ENCODE measurements at places on chromosomes 7 and 10. TPM values are rescaled to one million over a fixed set of nuclear protein-coding genes. Genes with fewer than 3 reads are reported as not detected.
A peak's percentile ranks its signal among the peaks of the same experiment; 100 is the strongest.

DTX2 gene
- 15.6 TPM for polyA plus RNA-seq

GRCh38 chr7:137074391-137075030, 206.1 kb downstream of the CHRM2 start:
- H3K27ac ChIP-seq = no peak overlapping the region
- no peak for DNase-seq
- H3K4me3 ChIP-seq = no peak overlapping the region
- no peaks in the 10 kb centered on the region for H3K4me1 ChIP-seq
- H3K27me3 ChIP-seq = no peaks in the 10 kb centered on the region

DNA sequence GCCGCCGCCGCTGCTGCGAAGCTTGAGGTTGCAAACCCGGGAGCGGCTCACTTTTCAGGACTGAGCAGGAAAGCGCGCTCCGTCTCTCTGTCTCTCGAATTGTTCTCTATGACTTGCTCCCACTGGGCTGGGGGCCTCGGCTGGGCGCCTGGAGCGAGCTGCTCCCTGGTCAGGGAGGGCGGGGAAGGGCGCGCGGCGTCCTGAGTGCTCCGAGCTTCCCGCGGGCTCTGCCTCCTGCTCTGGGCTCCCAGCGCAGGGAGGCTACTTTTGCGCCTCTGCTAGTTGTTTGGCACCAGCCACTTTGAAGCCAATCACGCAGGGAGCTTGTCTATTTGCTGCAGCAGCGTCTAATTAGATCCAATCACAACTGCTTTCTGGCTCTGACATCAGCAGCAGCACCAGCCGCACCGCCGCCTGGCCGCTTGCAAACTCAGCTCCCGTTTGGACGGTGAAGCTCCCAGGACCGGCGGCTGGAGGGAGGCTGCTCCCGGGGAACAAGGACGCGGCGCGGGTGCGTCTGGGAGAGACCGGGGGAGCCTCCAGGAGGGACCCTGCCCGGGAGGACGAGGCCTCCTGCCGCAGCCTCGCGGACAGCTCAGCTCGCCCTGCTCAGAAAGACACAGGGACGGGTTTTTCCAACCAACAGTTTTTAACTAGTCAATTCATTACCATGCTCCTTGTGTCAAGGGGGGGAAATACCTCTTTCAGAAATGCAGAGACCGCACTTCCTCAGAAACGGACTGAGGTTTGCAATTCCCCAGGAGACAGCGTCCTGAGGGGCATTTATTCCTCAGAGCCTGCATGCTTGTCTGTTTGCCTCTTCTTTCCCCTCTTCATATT, at the start of gene ADARB2:
ADARB2 (minus strand) TSS at position 304 of the 840 bp plus-strand sequence.
- H3K4me1 ChIP-seq = no peaks in the 10 kb centered on the region
- H3K36me3 ChIP-seq = no peaks in the 10 kb centered on the region
- no peak within 1 kb of the TSS for H3K4me3 ChIP-seq
- H3K27me3 ChIP-seq = peaks cover 21% of the 10 kb centered on the region

- peaks cover 27% of the 10 kb centered on the region for H3K4me1 ChIP-seq
- H3K36me3 ChIP-seq = peaks cover 6% of the 10 kb centered on the region
- peak; percentile 70 for DNase-seq
- H3K4me3 ChIP-seq = peak overlapping the region; percentile 97
- H3K27ac ChIP-seq = peak overlapping the region; percentile 82
These were observed 977 bp downstream of the TMEM248 start for GRCh38 chr7:66921918-66922486.

- DNase-seq = no peak
- H3K27me3 ChIP-seq = no peaks in the 10 kb centered on the region
- no peak overlapping the region for H3K27ac ChIP-seq
- no peak overlapping the region for H3K4me3 ChIP-seq
- H3K36me3 ChIP-seq = no peaks in the 10 kb centered on the region
These were observed 23.6 kb upstream of the PWWP2B start for GRCh38 chr10:132373241-132373955.

DNA sequence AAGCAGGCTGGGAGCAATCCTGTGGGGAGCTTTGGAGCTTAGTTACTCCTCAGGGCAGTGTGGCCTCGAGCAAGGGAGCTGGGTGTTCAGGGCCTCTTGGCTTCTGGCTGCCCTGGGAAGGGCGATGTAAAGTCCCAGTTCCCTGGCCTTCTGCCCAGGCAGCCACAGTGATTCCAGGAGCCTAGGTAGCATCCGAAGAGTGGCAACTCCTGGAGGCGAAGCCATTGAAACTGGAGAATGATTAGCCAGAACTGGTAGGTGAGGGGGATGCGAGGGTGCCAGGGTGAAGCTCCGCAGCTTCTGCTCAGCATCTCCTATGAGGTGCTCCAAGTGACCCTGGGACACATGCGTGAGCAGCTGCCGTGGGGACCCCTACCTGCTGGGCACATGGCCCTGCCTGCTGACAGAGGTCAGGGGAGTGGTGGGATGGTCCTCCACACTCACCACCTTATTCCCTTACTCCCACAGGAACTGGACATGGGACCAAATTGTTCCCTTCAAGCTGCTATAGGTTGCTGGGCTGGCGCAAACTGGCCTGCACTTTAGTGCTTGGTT, 7.8 kb upstream of the GDF2 start:
- peaks cover 14% of the 10 kb centered on the region for H3K4me1 ChIP-seq
- H3K27me3 ChIP-seq = no peaks in the 10 kb centered on the region
- H3K4me3 ChIP-seq = no peak overlapping the region
- DNase-seq = no peak
- no peak overlapping the region for H3K27ac ChIP-seq

DNA sequence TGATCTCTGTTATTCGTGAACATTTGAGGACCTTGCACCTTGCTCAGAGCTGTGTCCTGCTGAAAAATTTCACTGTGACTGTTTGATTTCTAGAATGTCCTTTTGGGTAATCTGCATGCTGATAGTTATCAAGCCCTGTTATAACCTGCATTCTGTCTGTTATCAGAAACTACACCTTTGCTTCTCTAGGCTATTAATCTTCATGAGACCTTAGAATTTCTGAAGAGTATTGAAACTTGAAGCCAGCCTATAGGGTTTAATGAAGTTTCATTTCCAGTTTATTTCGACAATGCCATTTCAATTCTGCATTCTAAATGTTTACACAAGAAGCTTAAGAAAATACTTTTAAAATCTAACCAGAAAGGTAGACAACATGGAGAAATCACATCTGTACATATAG, 856.2 kb downstream of the SORCS1 start:
- H3K4me3 ChIP-seq = no peak overlapping the region
- no peak for DNase-seq
- no peak overlapping the region for H3K27ac ChIP-seq

GRCh38 chr7:24227603-24228359, 56.2 kb upstream of the NPY start:
- no peak overlapping the region for H3K4me3 ChIP-seq
- peaks cover 2% of the 10 kb centered on the region for H3K27me3 ChIP-seq
- no peaks in the 10 kb centered on the region for H3K36me3 ChIP-seq
- H3K4me1 ChIP-seq = peaks cover 4% of the 10 kb centered on the region
- DNase-seq = peak; percentile 36

- no peak overlapping the region for H3K27ac ChIP-seq
- no peaks in the 10 kb centered on the region for H3K4me1 ChIP-seq
- no peak overlapping the region for H3K4me3 ChIP-seq
- DNase-seq = no peak
- H3K36me3 ChIP-seq = no peaks in the 10 kb centered on the region
These were observed 29.8 kb downstream of the GSDME start for GRCh38 chr7:24727154-24728120.

Data from CD4-positive, CD25-positive, alpha-beta regulatory T cell (primary cell).